Activated T-helper 2 cell treated with anti-CD3 and anti-CD28 coated beads, Interferon-gamma antibody, Interleukin-2, Interleukin-4, amounts not matched to agents 10 μg/mL and 5 μg/mL and 100 μg/mL, durations not matched to agents 14 hours and 24 hours and 36 hours (primary cell): ENCODE measurements at places on chromosomes 16 and 17. TPM values are rescaled to one million over a fixed set of nuclear protein-coding genes. Genes with fewer than 3 reads are reported as not detected.

DNA sequence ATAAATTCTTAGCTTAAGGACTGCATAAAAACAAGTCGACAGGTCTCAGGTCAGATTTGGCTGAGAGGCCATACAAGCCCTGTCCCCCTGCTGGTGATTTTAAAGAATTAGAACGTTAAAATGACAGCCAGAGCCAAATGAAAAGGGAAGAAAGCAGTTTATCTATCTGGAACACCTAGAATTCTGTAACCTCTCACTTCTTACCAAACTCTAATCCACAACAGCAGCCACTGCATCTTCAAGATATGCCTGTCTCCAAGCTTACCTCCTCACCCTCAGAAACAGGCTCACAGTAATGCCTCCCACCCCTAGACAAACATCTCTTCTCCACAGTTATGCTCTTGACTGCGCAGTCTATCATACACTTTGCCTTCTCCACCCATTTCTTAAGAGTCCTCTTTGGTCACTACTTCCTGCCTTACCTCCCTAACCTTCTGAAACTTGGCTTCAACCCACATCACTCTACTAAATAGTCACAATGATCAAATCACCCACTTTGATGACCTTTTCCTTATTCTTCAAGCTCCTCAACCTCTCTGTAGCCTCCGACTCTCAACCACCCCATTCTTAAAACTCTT is 14.2 kb downstream of the ANKFY1 start:
- no peak overlapping the region for H3K4me3 ChIP-seq
- peak overlapping the region; percentile 3 for H3K27ac ChIP-seq
- peaks cover 30% of the 10 kb centered on the region for H3K4me1 ChIP-seq
- no peaks in the 10 kb centered on the region for H3K27me3 ChIP-seq

DNA sequence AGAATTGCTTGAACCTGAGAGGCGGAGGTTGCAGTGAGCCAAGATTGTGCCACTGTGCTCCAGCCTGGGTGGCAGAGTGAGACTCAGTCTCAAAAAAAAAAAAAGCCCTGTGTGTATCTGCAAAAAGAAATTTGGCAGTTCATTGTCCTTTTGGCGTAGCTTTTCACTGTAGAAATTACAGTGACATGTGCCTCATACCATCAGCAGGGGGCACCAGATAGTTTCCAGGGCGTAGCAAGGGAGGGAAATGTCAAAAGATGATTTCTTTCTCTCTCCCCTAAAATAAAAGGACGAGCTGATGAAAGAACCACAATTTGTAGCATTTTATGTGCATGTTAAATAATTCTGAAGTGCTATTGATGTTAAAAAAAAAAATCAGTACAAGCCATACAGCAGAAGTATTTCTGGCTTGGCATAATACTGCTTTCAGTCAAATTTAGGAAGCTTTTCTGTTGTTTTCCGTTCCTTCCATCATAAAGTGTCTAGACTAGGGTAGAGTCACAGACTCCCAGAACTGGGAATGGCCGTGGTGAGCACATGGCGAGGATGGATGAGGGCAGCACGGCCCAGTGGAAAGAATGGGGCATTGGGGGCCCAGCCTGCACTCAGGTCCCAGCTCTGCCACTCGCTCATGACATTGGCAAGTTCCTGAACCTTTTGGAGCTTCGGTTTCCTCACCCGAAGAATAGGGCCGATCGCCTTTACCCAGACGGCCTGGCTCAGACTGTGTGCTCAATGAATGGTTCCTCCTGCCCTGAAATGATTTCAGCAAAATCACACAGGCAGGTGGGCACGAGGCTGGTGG is 59.8 kb upstream of the RPH3AL start:
- peak overlapping the region; percentile 94 for H3K27ac ChIP-seq
- peaks cover 57% of the 10 kb centered on the region for H3K36me3 ChIP-seq
- peak; percentile 65 for DNase-seq
- peaks cover 59% of the 10 kb centered on the region for H3K4me1 ChIP-seq
- no peaks in the 10 kb centered on the region for H3K27me3 ChIP-seq

GRCh38 chr16:53895433-53895832 is 191.5 kb downstream of the FTO start:
- peaks cover 45% of the 10 kb centered on the region for H3K4me1 ChIP-seq
- no peak for DNase-seq
- H3K27ac ChIP-seq = no peak overlapping the region
- H3K27me3 ChIP-seq = no peaks in the 10 kb centered on the region
- no peak overlapping the region for H3K4me3 ChIP-seq
- peaks cover 11% of the 10 kb centered on the region for H3K36me3 ChIP-seq

GRCh38 chr16:67608364-67608763 is 36.6 kb upstream of the CARMIL2 start:
- peak overlapping the region; percentile 43 for H3K27ac ChIP-seq
- no peak for DNase-seq
- H3K4me3 ChIP-seq = no peak overlapping the region
- peaks cover 7% of the 10 kb centered on the region for H3K4me1 ChIP-seq
- peaks cover 28% of the 10 kb centered on the region for H3K36me3 ChIP-seq
- no peaks in the 10 kb centered on the region for H3K27me3 ChIP-seq

- H3K36me3 ChIP-seq = no peaks in the 10 kb centered on the region
- peaks cover 1% of the 10 kb centered on the region for H3K27me3 ChIP-seq
- H3K4me1 ChIP-seq = no peaks in the 10 kb centered on the region
- no peak overlapping the region for H3K27ac ChIP-seq
- H3K4me3 ChIP-seq = no peak overlapping the region
Measured at GRCh38 chr16:78987666-78988065, 612.9 kb downstream of the MAF start.

GRCh38 chr16:69438465-69438864 is 14.0 kb downstream of the CYB5B start:
- peaks cover 61% of the 10 kb centered on the region for H3K4me1 ChIP-seq
- H3K4me3 ChIP-seq = no peak overlapping the region
- H3K27ac ChIP-seq = peak overlapping the region; percentile 69
- H3K36me3 ChIP-seq = peaks cover 63% of the 10 kb centered on the region

- peaks cover 7% of the 10 kb centered on the region for H3K36me3 ChIP-seq
- no peaks in the 10 kb centered on the region for H3K27me3 ChIP-seq
- no peak overlapping the region for H3K27ac ChIP-seq
- H3K4me3 ChIP-seq = no peak overlapping the region
Measured at GRCh38 chr17:9382626-9383025, 193.0 kb downstream of the STX8 start.

GRCh38 chr16:19105891-19106624 is 7.7 kb upstream of the ITPRIPL2 start:
- H3K4me1 ChIP-seq = peaks cover 13% of the 10 kb centered on the region
- no peaks in the 10 kb centered on the region for H3K36me3 ChIP-seq
- DNase-seq = no peak

DNA sequence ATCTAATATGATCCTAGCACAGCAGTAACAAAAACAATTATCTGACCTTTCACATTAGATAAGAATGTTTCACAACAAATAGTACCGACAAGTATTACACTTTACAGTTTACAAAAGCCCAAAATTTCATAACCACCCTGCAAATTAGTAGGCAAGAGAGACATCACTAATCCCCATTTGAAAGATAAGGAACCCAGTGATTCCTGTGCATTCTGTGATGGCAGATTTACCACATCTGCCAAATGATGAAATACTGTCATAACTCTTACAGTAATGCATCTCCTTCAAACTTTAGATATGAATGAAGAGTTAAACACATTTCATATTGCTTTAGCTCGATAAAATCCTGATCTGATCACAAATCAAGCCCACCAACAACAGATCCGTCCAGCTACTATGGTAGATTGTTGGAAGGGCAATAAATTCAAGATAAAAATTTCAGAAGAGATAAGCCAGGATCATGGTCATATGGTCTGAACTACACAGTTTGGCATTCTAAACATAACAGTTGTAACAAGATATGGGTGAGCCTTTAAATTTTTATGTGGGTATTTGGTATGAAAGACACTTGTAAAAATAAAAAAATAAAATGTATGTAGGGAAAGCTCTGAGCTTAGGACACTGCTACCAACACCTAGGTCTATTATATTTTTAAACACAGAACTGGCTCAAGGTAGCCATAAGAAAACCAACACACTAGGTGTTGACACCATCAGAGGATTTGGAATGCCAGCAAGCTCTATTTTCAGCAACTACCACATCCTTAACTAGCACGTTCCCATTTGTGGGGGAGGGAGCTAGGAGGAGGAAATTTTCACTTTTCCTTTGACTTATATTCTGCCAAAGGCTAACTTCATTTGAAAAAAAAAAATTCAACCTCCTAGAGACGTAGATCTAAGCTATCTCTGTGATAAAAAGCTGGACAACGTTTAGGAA is 9.3 kb downstream of the YWHAE start:
- no peak overlapping the region for H3K4me3 ChIP-seq
- peak overlapping the region; percentile 61 for H3K27ac ChIP-seq
- H3K27me3 ChIP-seq = no peaks in the 10 kb centered on the region
- no peak for DNase-seq
- H3K36me3 ChIP-seq = peaks cover 30% of the 10 kb centered on the region

- DNase-seq = no peak
- H3K27ac ChIP-seq = no peak overlapping the region
- H3K27me3 ChIP-seq = no peaks in the 10 kb centered on the region
Measured at GRCh38 chr17:58506354-58507080, 7.9 kb downstream of the MTMR4 start.

- no peak overlapping the region for H3K4me3 ChIP-seq
- H3K4me1 ChIP-seq = peaks cover 23% of the 10 kb centered on the region
- H3K27me3 ChIP-seq = no peaks in the 10 kb centered on the region
- H3K27ac ChIP-seq = no peak overlapping the region
- peaks cover 69% of the 10 kb centered on the region for H3K36me3 ChIP-seq
Measured at GRCh38 chr16:15592324-15592723, 50.6 kb downstream of the MARF1 start.

DNA sequence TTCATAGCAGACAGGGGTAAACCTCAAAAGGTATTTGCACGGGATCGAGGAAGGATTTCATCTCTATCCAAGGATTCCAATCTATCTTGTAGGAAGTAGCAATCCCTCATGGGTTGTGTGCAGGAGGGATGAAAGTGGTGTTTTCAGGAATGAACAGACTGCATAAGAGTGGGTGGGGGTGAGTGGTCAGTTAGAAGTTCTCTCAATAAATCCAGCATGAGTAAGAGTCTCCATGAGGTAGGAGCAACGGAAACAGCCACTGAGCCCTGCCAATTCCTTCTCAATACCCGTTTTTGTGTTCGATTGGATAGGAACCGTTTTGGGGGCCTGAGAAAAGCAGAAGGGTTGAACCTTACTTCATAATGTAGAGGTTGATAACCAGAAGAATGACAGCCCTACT is 375.6 kb downstream of the SOX9 start:
- no peaks in the 10 kb centered on the region for H3K4me1 ChIP-seq
- H3K27ac ChIP-seq = no peak overlapping the region
- no peak for DNase-seq
- H3K27me3 ChIP-seq = no peaks in the 10 kb centered on the region

- H3K4me3 ChIP-seq = no peak overlapping the region
- DNase-seq = no peak
- H3K27me3 ChIP-seq = peaks cover 4% of the 10 kb centered on the region
- no peaks in the 10 kb centered on the region for H3K36me3 ChIP-seq
- no peak overlapping the region for H3K27ac ChIP-seq
Measured at GRCh38 chr17:6523330-6523729, 33.0 kb downstream of the PITPNM3 start.

GRCh38 chr16:49527611-49528010 is 154.0 kb downstream of the C16orf78 start:
- H3K27ac ChIP-seq = no peak overlapping the region
- H3K4me3 ChIP-seq = no peak overlapping the region
- no peak for DNase-seq
- H3K4me1 ChIP-seq = no peaks in the 10 kb centered on the region

- peaks cover 2% of the 10 kb centered on the region for H3K27me3 ChIP-seq
- H3K36me3 ChIP-seq = peaks cover 28% of the 10 kb centered on the region
- H3K4me3 ChIP-seq = peak overlapping the region; percentile 71
- DNase-seq = no peak
- H3K27ac ChIP-seq = peak overlapping the region; percentile 49
- H3K4me1 ChIP-seq = peaks cover 15% of the 10 kb centered on the region
Measured at GRCh38 chr16:3235856-3236669, 1.1 kb upstream of the ZNF200 start.

DNA sequence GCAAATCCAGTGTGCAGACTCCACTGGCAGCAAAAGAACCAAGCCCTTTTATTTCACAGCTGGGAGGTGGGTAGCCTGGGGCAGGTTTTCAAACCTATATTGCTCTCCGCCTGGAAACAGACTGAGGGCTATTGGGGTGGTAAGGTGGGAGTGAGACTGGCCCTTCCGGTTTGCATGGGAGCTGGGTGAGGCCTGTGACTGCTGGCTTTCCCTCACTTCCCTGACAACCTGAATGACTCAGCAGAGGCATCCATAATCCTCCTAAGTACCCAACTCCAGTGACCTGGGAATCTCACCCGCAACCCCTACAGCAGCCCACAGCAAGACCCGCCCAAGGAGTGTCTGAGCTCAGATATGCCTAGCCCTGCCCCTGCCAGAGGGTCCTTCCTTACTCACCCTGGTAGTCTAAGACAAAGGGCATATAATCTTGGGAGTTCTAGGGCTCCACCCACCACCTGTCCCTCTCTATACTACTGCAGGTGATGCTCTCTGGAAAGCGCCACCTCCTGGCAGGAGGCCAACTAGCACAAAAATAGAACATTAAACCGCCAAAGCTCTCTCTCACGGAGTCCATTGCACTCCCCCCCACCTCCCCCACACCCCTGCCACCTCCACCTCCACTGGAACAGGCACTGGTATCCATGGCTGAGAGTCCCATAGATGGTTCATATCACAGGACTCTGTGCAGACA is 602.0 kb upstream of the C16orf82 start:
- H3K4me3 ChIP-seq = no peak overlapping the region
- DNase-seq = no peak
- peaks cover 2% of the 10 kb centered on the region for H3K4me1 ChIP-seq
- no peaks in the 10 kb centered on the region for H3K36me3 ChIP-seq
- H3K27me3 ChIP-seq = peaks cover 9% of the 10 kb centered on the region

DNA sequence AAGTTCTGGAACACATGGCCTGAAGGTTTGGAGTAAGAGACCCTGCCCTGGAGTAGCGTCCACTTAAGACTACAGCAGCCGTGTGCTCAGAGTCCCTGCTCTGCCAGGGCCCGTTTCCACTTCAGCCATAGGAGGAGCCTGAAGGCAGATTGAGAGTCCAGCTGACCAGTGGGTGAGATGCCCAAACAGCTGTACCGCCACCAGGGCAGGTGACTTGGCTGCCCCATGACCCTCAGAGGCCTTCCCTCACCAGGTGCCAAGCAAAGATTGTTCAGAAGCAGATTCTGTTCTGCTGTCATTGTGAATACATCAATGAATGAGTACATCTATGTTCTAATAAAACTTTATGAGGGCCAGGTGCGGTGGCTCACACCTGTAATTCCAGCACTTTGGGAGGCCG is 178.8 kb downstream of the RAB11FIP4 start:
- H3K36me3 ChIP-seq = no peaks in the 10 kb centered on the region
- H3K4me3 ChIP-seq = no peak overlapping the region
- no peaks in the 10 kb centered on the region for H3K27me3 ChIP-seq
- no peak overlapping the region for H3K27ac ChIP-seq
- no peak for DNase-seq
- H3K4me1 ChIP-seq = no peaks in the 10 kb centered on the region

GRCh38 chr16:4859900-4860255 is 12.6 kb downstream of the UBN1 start:
- H3K36me3 ChIP-seq = peaks cover 68% of the 10 kb centered on the region
- no peak overlapping the region for H3K4me3 ChIP-seq
- H3K27me3 ChIP-seq = no peaks in the 10 kb centered on the region
- no peak for DNase-seq
- H3K4me1 ChIP-seq = peaks cover 6% of the 10 kb centered on the region

GRCh38 chr17:10956821-10957220 is 118.9 kb upstream of the PIRT start:
- H3K36me3 ChIP-seq = no peaks in the 10 kb centered on the region
- DNase-seq = no peak
- no peaks in the 10 kb centered on the region for H3K4me1 ChIP-seq
- H3K27me3 ChIP-seq = no peaks in the 10 kb centered on the region
- no peak overlapping the region for H3K27ac ChIP-seq
- H3K4me3 ChIP-seq = no peak overlapping the region

The TMC5 gene
- 0.05 TPM in 1 of 2 replicates, not detected in the other for total RNA-seq

The GPR142 gene
- total RNA-seq = not detected in 2 replicates

The TP53TG3B gene
- total RNA-seq = not detected in 2 replicates

The CACNG5 gene
- total RNA-seq = not detected in 2 replicates

The LRRC75A gene
- total RNA-seq = 2.0 and 2.6 TPM in 2 replicates

The PHB1 gene
- total RNA-seq = 335 and 339 TPM in 2 replicates
